SJCRH30 (cell line): ENCODE measurements at places on chromosomes 1 and 21.

GRCh38 chr1:180504186-180504585, 1.8 kb upstream of the ACBD6 start:
- DNase-seq, result no peak

DNA sequence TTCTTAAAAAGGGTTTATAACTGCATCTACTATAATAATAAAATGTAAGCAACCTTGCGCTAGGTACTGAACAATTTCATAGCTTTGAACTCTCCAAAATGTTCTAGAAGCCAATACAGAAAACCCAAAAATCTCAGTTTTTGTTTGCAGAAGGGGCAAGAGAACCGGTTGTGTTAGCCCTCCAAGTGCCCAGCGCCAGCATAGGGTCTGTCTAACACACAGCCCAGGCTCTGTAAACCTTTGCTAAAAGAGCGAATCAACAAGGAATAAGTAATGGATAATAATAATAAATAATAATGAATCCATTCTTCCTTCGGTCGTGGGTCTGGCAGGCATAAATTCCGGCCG, 333 bp upstream of the CHAF1B start:
- no peak for DNase-seq

GRCh38 chr1:68558321-68559026, 61.6 kb upstream of the DEPDC1 start:
- DNase-seq, result no peak

- no peak for DNase-seq
These were observed 15.5 kb downstream of the SLC2A1 start for GRCh38 chr1:42943166-42943565.

GRCh38 chr1:99003581-99004253, 944 bp downstream of the PLPPR5 start:
- no peak for DNase-seq

DNA sequence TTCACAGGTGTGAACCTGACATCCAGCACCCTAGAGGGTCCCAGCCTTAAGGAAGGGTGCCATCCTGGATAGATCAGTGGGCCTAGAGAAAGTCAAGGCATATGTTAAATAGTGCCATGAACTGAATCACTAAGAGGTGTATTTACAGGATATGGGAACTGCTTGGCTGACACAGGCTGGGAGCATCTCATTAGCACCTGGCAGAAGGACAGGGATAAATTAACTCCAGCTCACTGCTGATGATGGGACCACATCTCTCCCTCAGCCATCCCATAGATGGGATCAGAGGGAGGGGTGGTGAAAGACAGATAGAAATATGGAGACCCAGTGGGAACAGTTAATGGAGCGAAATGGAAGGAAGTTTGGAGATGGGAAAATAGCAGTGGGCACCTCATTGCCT, 122.0 kb downstream of the IGSF21 start:
- no peak for DNase-seq

DNA sequence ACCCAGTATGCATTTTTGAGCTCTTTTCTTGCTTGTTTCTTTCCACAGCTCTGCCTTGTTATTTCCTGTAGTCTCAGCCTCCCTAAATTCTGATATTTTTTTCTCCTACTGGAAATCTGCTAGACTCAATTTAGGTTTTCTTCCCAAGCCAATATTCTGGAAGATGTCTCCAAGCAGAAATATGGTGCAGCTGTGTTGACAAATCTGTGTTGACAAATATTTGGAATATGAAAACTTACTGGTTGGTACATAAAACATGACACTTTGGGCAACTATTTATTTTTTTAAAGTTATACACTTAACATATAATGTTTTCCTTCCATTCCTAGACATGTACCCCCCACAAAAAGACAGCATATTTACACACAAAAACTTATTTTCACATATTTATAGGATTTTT, 1048.4 kb downstream of the NCAM2 start:
- no peak for DNase-seq

- DNase-seq, result no peak
These were observed 209.5 kb upstream of the C1orf174 start for GRCh38 chr1:4109628-4109940.

DNA sequence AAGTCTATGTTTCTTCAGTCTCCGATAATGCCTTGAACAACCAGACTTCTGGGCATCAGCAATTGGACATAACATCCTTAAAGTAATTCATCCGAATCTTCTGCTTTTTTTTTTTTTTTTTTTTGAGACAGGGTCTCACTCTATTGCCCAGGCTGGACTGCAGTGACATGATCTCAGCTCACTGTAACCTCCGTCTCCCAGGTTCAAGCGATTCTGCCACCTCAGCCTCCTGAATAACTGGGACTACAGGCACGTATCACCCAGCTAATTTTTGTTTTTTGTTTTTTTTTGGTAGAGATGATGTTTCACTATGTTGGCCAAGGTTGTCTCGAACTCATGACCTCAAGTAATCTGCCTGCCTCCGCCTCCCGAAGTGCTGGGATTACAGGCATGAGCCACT, 23.9 kb upstream of the CFAP126 start:
- no peak for DNase-seq

GRCh38 chr1:31122101-31122735, 56.7 kb upstream of the PUM1 start:
- peak; percentile 63 for DNase-seq

DNA sequence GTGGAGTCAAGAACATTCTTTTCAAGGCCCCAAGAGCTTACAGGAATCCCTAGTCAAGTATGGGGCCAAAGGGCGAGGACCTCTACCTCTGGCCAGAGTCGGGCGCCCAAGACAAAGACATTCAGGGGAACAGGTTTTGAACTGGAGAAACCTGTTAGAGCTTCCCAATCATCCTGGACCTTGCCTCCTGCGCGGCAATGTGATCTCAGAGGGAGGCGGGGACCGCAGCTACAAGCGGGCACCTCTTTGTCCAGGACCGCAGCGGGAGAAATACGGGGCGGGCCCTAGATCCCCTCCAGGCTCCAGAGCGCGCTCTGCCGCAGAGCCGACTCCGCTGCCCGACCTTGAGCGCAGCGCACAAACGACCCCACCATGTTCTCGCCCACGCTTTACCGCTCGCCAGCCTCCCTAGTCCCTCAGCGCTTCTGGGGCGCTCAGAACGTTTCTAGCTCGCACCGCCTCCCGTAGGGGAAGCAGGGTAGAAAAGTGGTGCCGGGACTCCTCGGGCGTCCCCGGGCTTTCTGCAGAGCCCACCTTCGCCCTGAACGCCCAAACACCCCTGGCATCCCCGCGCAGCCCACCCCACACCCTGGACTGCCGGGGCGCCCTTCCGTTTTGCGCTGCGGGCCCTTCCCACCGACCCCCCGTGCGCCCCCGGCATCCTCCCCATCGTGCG, 28.1 kb downstream of the RABIF start:
- peak; percentile 75 for DNase-seq

DNA sequence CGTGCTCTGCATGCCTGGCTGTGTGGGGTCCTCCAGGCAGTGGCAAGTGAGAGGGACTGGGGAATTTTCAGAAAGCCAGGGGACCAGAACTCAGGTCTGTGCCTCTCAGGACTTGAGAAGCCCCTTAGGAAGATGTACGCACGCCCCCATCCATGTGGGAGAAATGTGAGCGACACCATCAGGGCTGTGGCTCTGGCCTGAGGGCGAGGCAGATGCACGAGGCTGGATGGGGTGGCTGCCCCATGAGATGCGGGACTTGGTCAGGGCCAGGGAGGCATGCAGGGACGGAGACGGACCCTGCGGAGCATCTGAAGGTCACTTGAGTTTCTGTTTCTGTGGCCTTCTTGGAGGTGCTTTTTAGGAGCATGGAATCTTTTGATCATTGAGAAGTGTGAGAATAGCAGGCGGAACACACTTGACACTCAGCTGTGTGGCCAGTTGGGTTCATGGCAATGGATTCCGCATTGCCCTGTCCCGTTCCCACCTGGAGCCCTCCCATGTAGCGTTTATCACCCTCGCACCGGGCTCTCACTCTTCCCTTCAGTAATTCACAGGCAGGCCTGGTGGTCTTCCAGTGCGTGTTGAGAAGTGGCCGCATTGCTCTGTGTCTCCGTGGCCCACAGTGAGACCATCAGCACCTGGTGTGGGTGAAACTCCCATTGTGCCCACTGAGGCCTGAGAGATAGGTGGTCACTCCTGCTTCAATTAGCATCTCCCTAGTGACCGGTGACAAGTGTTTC, 30.7 kb upstream of the ACTRT2 start:
- no peak for DNase-seq

DNA sequence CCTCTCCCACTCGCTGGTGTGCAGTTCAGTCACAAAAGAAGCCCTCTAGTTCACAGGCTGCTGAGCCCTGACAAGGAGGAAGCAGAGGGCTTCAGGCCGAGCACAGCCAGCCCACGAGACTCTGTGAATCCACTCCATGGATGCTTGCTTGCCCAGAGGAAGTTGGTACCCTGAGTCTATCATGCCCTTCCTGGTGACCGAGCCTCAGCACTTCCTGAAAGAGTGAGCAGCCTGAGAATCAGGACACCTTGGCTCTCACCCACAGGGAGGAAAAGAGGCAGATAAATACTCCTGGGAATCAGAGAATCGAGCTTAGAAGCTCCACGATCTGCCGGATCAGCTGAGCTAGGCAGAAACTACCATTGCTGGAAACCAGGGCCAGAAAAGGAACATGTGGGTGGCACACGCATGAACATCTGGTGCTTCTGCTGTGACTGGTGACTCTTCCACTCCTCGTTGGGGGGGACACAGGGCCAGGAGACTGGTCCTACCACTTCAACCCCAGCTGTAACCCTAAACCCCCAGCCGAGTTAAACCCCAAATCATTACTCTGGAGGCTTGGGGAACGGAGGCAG, 376.3 kb upstream of the CAMK1G start:
- DNase-seq, result no peak

DNA sequence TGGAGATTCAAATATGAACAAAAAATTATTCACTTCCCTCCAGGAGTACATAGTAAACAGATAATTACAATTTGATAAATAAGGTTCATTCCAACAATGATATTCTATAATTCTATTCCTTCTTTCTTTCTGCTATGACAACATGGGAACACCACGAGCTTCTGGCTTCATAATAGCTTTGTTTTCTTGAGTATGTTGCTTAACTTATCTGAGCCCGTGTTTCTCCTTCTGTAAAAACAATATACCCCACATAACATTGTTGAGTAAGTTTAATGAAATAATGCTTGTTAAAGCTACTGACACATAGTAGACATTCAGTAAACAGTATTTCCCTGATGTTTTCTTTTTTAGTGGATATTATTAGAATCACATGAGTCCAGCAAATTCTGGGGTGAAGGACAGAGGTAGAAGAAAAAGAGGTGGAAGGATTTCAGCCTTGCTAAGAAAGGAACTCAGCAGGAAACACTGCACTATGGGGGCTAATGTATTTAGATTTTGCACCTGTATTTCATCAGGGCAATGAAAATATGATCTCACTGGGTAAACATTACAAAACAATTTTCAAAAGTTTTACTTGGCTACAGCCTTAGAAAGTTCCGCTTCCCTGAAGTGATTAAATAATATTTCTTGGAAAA, 430.8 kb upstream of the C1orf87 start:
- DNase-seq, result no peak

- peak; percentile 28 for DNase-seq
These were observed 41.6 kb downstream of the NSL1 start for GRCh38 chr1:212749821-212750535.

DNA sequence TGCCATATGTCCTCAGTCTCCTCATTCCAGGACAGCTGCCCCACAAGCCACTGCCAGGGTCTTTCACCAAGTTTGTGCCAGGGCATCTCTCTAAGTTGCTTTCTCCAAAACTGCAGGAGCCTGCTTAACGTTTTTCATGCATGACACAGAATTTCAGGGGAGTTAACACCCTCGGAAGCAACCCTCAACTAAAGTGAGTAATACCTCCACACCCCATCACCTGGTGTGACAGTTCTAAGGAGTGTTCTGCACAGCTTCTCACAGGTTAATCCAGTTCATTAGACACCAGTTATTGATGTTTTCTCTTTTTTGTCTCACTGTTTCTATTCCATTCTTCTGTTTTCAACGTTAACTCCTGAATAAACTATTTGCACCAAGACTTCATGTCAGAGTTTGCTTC, 115.0 kb downstream of the BACH1 start:
- no peak for DNase-seq

GRCh38 chr1:35559317-35559944, 1.8 kb downstream of the NCDN start:
- DNase-seq, result no peak

DNA sequence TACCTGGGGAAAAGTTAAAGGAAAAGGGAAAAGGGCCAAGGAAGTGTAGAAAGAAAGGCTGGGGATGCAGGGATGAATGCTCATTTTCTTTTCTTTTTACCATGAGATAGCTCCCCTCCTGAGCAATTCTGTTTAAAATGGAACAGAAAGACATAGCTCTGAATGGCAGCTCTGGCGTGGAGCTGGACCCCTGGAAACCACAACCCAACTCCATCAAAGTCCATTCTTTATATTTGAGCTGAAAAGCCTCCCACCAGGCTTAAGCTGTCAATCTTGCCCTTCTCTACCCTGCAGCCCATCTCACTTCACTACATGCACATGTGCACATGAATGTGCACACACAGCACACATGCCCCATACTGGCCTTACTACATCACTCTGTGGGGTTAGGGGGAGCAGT, 69.2 kb downstream of the TNR start:
- DNase-seq, result no peak

GRCh38 chr1:220233927-220234326, 38.3 kb downstream of the RAB3GAP2 start:
- DNase-seq, result no peak

- peak; percentile 57 for DNase-seq
These were observed 48.4 kb downstream of the COLGALT2 start for GRCh38 chr1:183989078-183989577.

GRCh38 chr21:21481239-21481638, 483.0 kb downstream of the NCAM2 start:
- DNase-seq, result no peak

GRCh38 chr21:15159382-15160020, 94.7 kb upstream of the NRIP1 start:
- DNase-seq, result no peak

GRCh38 chr1:162689745-162690671, 57.7 kb downstream of the DDR2 start:
- DNase-seq, result no peak

DNA sequence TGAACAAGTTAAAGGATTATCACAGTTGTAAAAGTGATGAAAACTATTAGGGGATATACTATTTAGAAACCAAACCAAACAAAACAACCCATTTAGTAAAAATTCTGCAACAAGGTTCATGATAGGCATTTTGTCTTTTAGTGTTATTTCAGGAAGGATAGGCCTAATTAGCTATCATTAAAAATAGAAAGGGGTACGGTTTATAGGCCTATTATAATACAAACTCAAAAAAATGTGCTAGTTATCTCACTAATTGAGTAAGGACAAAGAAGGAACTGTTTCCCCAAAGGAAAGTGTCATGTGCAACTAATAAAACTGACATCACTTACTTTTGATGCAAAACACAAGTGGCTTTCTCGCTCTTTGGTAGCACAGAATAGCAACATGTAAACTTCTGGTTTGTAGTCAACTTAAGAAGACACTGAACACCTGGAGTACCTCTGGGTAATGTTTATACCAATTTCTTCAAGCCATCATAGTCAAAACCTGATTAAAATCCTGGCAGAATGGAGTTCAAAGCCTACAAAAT, 28.5 kb downstream of the SLC16A1 start:
- no peak for DNase-seq

- no peak for DNase-seq
These were observed 5.5 kb downstream of the HIPK1 start for GRCh38 chr1:113934511-113935055.

GRCh38 chr1:114718661-114719423, 2.3 kb upstream of the NRAS start:
- no peak for DNase-seq

GRCh38 chr21:22728091-22728490, 1729.9 kb downstream of the NCAM2 start:
- no peak for DNase-seq

- no peak for DNase-seq
These were observed 76.6 kb downstream of the MAST2 start for GRCh38 chr1:45879885-45880598.

- DNase-seq, result no peak
These were observed 299.4 kb upstream of the LYPLAL1 start for GRCh38 chr1:218874313-218874712.
